Activated naive CD8-positive, alpha-beta T cell treated with anti-CD3 and anti-CD28 coated beads, Interleukin-2, amount 50 U/mL, for 24 hours (primary cell): ENCODE measurements at places on chromosomes 7 and 10.

DNA sequence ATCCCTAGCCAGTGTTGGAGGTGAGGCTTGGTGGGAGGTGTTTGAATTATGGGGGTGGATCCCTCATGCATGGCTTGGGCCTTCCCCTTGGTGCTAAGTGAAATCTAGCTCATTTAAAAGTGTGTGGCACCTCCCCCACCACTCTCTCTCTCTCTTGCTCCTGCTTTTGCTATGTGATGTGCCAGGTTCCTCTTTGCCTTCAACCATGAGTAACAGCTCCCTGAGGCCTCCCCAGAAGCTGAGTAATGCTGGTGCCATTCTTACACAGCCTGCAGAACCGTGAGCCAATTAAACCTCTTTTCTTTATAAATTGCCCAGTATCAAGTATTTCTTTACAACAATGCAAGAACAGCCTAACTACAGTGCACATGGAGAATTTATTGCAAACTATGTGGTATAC lies 188.8 kb upstream of the POT1 start:
- no peak for DNase-seq

DNA sequence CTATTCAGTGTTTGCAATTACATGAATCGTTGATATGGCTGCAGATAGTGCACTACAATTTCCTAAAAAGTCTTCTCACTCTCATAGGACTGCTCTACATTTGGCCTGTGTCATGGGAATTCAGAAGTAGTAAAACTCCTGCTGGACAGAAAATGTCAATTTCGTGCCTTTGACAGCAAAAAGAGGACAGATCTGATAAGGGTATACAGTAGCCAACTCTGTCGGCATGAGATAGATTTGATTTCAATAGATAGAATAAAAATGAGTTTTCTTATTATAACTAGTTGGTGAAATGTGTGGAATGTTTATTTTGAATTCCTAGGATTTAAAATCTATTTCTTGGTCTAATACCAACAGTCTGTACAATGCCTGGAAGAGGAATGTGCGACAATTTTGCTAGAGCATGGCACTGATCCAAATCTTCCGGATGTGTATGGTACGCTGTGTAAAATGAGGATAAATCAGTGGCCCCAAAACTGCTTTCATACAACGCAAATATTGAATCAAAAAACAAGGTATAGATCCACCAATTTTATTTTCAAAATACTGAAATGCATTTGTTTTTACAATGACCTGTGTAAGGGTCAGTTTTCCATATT lies 133.5 kb upstream of the CDK13 start:
- no peak for DNase-seq

DNA sequence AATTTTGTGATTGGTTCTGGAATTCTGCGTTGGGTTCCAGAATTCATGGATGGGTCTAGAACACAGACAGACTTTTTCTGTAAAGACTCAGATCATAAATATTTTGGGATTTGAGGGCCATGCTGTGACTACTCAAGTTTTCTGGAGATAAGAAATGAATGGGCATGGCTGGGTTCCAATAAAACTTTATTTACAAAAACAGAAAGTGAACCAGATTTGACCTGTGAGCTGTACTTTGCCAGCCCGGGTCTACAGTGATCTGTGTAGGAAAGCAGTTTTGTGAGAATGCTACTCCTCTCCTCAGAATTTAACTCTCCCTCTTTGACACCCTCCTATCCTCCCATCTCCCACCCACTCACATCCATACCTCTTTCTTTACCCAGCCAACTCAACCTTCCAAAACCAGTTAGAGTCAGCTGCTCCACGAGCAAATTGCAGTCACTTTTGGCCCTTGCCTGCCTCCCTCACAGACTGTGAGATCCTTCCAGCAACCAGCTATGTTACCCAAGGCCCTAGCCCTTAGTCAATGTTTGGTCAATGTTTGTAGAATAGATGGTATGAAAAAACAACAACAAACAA lies 312.8 kb upstream of the ZMIZ1 start:
- no peak for DNase-seq

DNA sequence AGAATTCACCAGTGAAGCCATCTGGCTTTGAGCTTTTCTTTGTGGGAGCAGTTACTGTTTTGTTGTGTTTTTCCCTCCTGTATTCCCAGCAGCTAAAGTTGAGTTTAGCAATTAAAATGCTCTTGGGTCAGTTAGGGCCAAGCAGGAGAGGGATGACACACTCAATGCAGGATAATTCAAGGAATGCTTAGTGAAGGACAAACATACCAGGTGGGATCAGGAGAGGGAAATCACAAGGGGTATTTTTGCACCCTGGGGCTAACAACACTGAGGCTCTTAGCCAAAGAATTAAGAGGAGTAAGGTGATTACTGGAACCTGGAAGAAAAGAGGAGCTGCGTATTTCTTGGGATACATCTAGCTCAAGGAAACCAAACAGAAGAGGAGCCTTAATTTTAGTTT lies 82.4 kb upstream of the KCND2 start:
- DNase-seq = no peak

DNA sequence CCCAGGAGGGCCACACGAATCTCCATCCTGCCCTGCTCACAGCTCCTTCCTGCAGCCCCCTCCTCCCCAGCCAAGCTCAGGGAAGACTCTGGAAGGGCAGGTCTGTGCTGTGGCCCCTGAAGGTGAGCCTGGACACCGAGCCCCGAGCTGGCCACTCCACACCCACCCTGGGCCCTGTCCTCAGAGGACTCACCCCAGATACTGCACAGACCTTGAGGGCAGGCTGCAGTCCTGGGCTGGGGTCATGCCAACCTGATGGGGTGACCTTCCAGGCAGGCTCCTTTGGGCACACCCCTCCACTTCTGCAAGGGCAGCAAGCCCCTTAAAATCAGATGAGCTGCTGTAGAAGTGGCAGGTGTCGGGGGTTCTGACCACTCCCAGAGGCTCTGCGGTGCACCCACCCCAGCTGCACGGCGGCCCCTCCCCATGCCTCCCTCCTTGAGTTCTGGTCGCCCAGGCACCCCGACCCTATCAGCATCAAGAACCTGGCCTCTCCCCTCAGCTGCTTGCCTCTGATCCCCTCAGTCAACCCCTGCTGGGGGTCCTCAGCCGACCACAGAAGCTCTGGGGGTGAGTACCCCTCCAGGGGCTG lies 24.3 kb downstream of the YKT6 start:
- DNase-seq = no peak

DNA sequence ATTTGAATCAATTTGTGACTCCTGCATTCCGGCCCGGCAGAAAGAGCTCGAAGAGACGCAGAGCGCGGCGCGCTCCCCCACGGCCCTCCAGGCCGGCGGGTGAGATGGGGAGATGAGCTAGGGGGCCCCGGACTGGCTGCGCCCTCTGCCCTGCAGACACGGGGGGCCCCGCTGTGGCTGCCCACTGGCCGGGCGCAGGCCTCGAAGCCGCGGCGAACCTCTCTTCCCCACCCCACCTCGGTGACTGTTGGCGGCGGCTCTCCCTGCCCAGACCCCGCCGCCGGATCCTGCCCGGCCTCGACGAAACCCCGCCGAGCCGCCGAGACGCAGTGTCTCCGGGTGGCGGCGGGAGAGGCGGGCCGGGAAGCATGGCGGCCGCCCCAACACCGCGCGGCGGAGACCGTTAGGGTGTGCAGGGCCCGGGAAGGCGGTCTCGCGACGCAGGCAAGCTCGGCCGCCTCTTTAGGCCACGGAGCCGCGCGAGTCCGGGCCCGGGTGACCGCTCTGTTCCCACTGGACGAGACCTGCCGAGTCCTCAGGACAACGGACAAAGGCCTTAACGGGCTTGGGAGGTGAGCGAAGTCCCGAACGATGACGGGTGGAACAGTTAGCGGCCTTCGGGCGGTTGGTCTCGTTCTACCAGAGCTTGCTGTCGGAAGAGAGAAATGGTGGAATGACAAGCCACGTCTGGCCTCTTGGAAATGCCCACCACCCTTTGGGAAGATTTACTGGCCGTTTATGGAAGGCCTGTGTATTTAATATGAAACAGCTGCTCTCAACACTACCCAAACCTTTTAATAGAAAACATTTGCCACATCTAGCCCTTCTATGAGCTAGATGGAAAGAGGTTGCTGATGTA lies 24.3 kb downstream of the NUP42 start:
- DNase-seq = peak; percentile 10

DNA sequence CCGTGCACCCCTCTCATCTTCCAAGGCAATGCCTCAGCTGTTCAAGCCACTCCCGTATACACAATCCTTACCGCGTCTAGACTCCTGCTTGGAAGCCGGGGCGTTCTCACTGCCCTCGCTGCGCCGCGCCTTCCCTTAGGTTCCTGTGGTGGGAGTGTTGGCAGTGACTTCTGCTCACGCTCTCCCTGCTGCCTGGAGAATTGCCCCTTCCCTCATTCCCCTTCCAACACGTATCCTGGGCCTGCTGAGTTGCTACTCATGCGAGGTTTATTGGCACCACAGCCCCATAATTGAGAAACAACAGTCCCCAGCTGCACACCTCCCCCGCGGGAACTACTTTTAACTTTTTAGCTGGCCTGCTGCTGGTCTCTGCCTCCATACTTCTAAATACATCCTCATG lies 31.9 kb downstream of the RBM17 start:
- no peak for DNase-seq

- no peak for DNase-seq
Measured at GRCh38 chr7:21412957-21413356, 14.9 kb upstream of the SP4 start.

DNA sequence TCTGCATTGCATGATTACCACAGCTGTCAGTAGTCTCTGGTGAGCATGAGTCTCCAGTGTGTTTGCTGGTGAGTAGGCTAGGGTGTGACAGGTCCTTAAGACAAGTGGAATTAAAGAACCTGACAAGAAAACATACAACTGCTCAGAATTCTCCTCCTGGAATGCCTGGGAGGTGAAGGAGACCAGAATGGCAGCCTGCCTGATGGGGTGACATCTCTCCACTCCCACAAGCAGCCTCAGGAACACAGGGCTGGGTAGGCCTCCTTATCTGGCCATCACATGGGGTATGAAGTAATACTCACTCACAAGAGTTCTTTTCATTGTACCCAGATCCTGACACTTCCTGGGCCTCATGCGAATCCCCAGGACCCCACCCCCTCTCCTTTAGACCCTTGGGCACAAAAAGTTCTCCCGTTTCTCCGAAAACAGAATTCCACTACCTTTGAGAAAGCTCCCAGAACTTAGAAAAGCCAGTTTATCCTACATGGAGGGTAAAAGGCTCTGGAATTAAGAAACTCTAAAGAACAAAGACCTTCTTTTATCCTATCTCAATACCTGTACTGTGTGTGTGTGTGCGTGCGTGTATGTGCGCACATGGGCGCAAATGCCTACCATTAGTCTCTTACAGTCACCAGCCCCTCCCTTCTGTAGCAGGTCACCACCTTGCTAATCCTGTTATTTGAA lies 33.4 kb upstream of the C1GALT1 start:
- no peak for DNase-seq

- DNase-seq = no peak
Measured at GRCh38 chr7:88299126-88299525, 7.6 kb downstream of the STEAP4 start.

DNA sequence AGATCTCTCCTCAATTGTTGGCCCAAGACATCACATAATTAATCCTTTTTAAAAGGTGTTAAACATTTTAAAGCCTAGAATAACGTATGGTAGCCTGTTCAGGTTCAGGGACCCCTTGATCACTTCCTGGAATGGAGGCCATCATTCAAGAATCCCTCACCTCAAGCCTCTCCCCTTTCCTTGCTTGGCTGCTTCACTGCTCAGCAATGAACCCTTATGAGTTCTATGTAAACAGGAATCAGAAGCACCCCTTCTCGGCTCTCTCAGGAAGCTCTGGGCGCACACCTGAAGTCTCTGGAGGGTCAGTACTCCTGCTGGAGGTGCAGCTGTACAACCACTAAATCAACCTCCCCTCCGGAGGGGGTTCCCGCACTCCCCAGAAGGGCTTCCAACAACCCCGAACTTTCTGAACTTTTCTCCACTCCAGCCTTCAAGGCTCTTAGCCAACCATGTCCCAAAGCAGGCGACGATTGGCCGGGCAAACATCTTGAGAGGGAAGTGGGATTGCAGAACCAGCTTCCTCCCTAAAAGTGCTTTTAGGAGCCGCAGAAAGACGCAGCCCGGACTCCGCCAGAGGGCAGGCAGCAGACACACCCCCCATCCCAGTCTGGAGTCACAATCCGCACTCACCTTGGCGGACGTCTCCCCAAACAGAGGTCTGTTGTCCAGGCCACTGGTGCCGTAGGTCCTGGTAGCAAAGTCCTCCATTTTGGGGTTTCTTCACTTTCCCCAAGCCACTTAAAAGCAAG lies 562 bp downstream of the TMEM243 start:
- peak; percentile 34 for DNase-seq

- peak; percentile 46 for DNase-seq
Measured at GRCh38 chr10:22682237-22683139, 31.9 kb downstream of the PIP4K2A start.

DNA sequence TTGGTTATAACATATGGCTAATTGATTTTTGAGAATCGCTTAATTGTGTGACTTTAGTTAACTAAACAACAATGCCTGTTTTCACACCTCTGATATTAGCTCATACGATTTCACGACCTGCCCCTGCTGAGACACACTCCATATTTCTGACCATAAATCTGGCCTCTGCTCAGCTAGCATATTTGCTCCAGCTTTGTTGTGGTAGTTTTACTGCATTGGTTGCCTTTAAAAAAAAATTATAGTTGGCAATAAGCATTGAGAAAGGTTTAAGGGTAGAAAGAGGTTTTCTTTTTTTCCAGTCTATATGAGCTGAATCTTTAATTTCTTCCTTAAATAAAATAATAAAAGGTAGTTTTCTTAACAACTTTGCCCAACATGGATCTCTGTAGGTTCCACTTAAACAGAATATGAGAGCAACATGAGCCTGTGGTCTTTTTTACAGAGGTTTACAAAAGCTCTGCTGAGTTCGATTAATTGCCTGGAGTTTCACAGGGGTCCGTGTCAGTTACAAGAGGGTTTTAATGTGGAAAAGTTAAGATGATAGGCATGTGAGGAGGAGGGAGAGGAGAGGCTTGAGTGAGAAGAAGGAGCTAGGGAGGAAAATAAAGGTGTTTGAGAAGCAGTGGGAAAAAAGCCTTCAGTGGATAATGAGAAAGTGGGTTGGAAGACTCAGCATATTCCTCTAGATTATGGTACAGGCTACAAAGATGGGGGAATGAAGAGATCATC lies 318.2 kb downstream of the CXCL12 start:
- DNase-seq = no peak

GRCh38 chr10:61166065-61166464 lies 222.1 kb upstream of the RHOBTB1 start:
- no peak for DNase-seq

DNA sequence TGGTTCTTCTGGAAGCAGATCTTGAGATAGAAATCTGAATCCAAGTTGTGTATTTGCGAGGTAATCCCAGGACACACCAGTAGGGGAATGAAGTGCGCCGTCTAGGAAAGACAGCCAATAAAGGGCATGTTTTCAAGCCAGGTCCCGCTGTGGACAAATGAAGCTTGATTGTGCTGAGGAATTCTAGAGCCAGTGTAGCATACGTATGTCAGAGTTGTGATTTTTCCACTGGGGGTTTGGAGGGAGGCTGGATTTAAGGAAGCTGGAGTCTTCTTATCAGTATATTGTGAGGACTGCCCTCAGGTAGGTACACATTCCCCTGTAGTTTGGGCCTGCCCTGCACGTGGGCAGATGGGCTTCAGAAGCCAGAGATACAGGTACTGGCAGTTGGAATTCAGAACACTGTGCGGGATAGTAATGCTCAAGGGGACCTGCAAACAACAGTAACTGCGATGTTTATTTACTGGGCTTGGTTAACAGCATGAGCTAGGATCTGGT lies 50.9 kb downstream of the GALNT11 start:
- DNase-seq = peak; percentile 12

GRCh38 chr10:96306516-96306915 lies 2.3 kb downstream of the DNTT start:
- DNase-seq = peak; percentile 17

GRCh38 chr7:46742601-46743000 lies 821.5 kb upstream of the IGFBP3 start:
- no peak for DNase-seq
